Sciatic nerve (tissue), 2 donors: ENCODE measurements at places on chromosomes 6 and 20.

DNA sequence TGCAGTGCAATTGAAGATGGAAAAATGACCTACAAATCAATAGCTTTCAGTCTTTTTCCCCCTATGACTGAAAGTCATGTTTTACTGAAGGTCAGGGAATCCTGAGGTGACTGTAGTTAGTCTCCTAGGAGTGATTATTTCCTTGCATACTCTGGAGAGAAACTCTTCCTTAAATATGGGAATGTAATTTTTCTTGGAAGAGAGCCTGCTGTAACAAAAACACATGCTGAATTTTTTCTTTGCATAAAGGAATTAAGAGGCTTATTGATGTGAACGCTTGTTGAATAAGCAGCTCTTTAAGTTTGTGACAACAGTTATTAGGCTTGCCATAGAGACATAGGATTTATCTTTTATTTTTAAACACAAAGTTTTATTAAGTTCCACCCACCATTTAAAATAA, 64.5 kb downstream of the ELOVL2 start:
- no peak for DNase-seq

GRCh38 chr20:35004051-35004725, 48.5 kb downstream of the MYH7B start:
- peak; percentile 50 for DNase-seq

- no peak for DNase-seq
These were observed 91.8 kb downstream of the TRMT11 start for GRCh38 chr6:126077810-126078776.

- DNase-seq, result no peak
These were observed 52.2 kb downstream of the GOPC start for GRCh38 chr6:117550078-117550600.

DNA sequence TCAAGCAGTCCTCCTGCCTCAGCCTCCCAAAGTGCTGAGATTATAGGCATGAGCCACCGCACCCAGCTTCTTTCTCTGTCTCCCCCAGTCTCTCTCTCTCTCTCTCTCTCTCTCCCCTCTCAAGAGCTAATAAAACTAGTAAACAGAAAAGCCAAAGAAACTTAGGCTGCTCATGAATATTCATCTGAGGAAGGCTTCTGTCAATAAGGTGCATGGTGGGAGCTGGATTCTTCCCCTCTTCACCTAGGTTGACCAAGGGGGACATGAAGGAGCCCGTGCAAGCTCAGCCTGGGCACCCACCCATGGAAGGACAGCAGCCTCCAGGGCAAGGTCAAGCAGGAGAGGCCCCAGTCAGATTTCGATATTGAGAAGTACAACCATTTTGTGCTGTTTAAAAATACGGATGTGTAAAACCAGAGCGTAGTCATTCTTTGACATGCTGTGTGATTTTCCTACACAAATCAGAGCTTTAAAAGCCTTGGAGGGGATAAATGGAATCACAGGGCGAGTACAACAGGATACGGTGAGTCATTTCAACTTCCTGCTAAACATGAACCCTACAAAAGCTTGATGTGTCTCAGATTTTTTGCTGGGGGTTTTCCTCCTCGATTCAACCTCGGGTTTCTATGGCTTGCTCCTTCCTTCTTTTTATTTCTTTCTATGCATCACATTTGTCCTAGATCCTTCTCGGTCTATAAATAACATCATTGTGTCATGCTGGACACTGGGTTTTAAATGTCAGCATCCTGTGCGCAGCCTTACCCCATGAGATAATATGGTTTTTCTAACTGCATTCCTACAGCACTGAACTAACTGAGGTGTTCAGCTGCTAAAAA, 368.9 kb upstream of the JARID2 start:
- DNase-seq, result no peak

GRCh38 chr20:13493143-13493542, 145.6 kb downstream of the TASP1 start:
- DNase-seq, result no peak

DNA sequence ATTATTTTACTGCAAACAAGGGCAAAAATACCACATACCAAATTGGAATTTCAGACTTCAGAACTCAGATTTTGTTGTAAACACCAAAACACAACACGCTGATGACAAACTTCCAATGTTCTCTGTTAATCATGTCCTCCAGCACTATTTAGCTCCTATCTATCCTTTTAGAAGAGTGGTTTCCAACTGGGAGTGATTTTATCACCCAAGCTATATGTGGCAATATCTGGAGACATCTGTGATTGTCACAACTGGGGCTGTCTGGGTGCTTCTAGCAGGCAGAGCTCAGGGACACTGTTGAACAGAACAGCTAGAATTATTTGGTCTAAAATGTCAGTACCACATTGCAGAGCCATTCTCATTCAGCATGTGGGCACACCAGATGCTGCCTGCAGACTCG, 244.6 kb downstream of the FOXC1 start:
- DNase-seq, result no peak

- no peak for DNase-seq
These were observed 706.7 kb downstream of the TBC1D32 start for GRCh38 chr6:120627612-120628011.
